HFF-Myc (cell line): ENCODE measurements at places on chromosomes 11 and 22.

- no peak for DNase-seq
These were observed 5.7 kb upstream of the GSTP1 start for GRCh38 chr11:67577951-67578350.

- no peak for DNase-seq
These were observed 14.2 kb upstream of the VSIG10L2 start for GRCh38 chr11:125931668-125932067.

- DNase-seq: no peak
These were observed 32.5 kb downstream of the SYT13 start for GRCh38 chr11:45253640-45254039.

- no peak for DNase-seq
These were observed 11.7 kb downstream of the LRP4 start for GRCh38 chr11:46906609-46907041.

DNA sequence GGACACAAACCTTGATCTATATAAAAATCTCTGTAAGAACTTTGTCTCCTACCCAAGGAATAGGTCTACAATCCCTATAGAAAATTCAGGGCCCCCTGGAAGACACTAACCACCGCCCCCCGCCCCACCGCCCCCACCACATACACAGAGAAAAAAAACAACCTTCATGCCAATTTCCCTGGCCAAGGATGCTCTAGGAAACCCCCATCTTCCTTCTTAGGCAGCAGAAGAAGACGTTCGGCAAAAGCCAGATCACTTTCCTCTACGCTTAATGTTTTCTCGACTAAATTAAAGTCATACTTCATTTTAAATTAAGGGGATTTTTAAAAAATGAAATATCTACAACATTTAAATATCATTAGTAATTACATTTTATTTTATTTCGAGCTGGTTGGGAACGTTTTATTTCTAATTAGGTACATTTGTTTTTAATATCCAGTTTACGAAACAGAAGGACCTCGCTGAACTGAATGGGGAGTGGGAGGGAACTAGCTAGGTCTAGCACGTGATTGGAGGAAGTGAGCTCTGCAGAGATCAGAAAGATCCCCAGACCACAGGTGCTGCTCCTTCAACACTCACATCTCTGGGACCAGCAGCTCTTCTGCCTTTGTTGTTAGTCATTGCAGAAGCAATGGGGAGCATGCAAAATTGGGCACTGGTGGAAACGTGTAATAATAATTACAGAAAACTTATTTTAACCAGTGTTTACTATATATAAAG lies 472.3 kb downstream of the MN1 start:
- no peak for DNase-seq

DNA sequence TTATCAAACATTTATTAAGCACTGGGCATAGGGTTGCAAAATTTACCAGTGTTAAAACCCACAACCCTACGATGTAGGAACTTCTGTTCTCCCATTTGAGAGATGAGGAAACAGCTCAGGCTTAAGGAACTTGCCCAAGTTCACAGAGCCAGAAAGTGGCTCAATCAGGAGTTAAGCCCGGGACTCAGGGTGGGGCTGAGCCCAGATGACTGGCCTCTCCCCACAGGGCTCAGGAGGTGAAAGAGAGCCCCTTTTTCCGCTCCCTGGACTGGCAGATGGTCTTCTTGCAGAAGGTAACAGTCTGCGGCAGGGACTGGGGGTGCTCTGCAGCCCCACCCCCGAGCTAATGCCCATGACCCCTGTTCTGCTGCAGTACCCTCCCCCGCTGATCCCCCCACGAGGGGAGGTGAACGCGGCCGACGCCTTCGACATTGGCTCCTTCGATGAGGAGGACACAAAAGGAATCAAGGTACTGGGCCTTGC lies 5.6 kb upstream of the ANKRD13D start:
- DNase-seq: no peak

DNA sequence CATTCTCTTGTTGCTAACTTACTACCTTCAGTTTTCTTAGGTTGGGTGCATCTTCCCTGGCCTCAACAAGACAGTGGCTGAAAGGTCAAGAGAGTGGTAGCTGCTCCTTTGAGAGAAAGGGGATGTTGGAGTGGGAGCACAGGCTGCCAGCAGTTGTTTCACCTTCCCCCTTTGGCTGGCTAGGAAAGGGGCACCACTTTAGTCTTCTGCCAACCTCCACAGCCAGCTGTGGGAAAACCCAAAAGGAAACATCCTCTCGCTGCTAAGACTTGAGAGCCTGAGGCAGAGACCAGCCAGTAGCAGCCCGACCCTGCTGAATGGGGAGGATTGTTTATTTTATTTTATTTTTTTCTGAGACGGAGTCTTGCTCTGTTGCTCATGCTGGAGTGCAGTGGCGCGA lies 34.4 kb downstream of the MARK2 start:
- no peak for DNase-seq

DNA sequence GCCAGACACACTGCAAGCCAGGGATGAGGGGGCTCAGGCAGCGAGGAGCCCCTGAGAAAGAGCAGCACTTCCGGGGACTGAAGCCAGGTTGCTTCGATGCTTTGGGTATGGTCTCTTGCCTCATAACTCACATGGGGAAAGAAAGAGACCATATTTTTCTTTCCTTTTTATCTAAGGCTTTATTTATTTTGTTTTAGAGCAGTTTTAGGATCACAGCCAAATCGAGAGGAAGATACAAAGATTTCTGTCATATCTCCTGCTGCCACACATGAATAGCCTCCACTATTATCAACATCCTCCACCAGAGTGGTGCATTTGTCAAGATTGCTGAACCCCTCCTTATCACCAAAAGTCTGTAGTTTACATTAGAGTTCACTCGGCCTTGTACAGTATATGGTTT lies 24.3 kb upstream of the ADSL start:
- DNase-seq: no peak

DNA sequence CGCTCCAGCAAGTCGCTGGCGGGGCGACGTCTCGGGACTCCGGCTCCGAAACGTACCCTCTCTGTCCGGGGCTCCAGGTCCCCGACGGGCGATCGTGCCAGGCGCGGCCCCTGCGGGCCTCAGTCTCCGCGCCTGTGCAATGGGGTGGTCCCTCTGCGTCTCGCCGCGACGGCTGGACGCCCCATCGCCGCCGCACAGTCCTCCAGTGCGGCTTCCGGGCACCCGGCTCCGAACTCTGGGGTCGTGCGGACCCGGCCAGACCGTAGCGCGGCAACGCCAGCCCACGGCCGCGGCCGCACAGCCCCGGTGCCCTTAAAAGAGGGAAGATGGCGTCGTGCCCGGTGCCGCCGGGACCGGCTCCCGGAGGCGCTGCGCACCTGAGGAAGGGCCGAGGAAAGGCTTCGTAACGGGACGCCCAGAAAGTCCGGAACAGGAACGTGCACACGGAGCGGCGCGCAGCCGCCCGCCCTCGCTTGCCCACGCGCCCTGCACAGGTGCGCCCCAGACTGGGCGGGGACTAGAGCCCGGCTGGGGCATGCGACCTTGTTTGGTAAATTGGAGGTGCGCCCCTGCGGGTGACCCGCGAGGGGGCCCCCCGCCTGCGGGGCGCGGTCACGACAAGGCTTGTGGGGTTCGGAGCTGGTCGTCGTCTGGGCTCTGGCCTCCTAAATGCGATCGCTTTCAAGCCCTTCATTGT lies 525 bp downstream of the BIK start:
- no peak for DNase-seq

DNA sequence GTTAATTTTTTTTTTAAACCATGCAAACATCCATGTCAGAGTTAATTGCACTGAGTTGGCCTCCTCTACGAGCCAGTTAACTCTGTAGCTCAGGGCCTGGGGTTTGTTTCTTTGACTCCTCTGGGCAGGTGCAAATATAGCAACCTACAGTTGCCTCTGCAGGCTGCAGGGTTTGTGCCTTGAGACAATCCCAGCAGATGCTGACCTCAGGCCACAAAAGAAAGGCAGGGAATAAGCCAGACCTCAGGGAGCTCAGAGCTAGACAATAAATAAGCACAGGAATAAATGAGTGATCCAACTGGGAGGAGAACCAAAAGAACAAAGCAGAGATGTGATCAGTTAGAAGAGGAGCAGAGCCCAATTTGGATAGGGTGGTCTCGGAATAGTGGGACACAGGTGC lies 390.8 kb downstream of the SHANK2 start:
- DNase-seq: no peak

- no peak for DNase-seq
These were observed 66.1 kb upstream of the B3GAT1 start for GRCh38 chr11:134478176-134478575.

GRCh38 chr22:46033256-46034200 lies 56.6 kb upstream of the WNT7B start:
- DNase-seq: no peak

- no peak for DNase-seq
These were observed 1.9 kb downstream of the NEAT1 start for GRCh38 chr11:65424205-65425104.

DNA sequence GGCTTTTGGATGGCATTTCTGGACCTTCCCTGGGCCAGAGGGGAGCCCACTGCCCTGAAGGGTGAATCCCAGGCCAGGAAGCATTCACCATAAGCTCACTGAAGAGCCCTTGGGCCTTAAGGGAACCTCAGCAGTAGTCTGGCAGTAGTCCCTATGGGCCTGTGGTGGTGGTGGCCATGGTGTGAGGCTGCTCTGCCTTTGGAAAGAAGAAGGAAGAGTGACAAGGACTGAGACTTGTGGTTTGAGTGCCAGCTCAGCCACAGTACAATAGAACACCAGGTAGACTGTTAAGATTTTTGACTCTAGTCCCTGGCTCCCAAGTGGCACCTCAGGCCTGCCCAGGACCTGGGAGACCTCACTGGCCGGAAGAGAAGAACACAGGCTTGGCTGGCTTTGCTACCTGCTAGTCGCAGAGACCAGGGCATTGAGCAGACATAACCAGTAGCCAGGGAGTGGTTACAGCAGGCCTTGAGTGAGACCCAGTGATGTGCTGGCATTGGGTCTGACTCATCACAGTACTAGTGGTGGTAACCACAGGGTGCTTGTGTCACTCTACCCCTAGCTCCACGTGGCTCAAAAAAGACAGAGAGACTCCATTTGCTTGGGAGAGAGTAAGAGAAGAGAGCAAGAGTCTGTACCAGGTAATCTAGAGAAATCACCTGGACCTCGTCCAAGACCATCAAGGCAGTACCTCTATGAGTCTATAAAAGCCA lies 259.8 kb upstream of the BLID start:
- no peak for DNase-seq

DNA sequence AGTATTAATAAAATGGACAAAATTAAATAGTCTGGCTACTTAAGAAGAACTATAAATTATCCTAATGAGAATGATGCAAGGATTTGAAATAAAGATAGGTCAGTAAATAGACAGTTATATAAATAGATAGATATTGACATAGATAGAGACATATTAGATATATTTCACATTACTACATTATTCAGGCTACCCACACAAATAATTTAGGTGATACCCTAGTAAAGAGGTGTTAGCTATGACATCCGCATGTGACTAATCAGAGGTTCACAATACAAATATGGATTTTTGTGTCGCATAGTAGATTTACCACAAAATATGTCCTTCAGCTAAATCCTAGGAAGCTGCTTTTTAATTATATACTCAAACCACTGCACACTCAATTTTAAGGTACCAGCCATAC lies 729.0 kb upstream of the ANO3 start:
- no peak for DNase-seq

GRCh38 chr11:46370253-46370652 lies 11.2 kb upstream of the MDK start:
- DNase-seq: no peak

GRCh38 chr11:657691-658126 lies 20.6 kb downstream of the DRD4 start:
- no peak for DNase-seq

GRCh38 chr11:128520888-128521681 lies 66.3 kb downstream of the ETS1 start:
- no peak for DNase-seq

DNA sequence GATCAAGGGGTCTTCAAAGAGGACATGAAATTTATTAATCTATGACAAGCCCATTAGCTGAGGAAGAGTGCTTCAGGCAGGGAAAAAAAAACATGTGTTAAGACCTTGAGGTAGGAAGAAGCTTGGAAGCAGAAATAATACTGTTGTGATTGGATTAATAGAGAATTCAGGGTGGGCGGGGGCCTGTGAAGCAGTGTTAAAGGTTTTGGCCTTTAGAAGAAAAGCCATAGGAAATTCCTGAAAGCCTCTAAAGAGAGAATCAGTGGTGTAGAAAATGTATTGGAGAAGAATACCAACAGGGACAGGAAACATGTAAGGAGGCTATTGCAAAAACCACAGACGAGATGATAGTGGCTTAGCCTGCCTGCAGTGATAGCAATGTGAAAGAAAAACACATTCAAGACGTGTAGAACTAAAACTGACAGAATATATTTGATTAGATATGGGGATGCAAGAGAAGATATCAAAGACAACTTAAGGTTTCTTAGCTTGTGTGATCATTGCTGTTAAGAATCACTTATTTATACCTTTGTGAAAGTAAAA lies 404.4 kb upstream of the ANO3 start:
- no peak for DNase-seq

GRCh38 chr11:106697058-106697457 lies 321.2 kb downstream of the GUCY1A2 start:
- no peak for DNase-seq

GRCh38 chr11:108774037-108774730 lies 109.3 kb downstream of the DDX10 start:
- no peak for DNase-seq

- no peak for DNase-seq
These were observed 58.7 kb downstream of the CHST1 start for GRCh38 chr11:45606514-45607281.

GRCh38 chr22:36180038-36180880 lies 19.7 kb upstream of the APOL3 start:
- no peak for DNase-seq

DNA sequence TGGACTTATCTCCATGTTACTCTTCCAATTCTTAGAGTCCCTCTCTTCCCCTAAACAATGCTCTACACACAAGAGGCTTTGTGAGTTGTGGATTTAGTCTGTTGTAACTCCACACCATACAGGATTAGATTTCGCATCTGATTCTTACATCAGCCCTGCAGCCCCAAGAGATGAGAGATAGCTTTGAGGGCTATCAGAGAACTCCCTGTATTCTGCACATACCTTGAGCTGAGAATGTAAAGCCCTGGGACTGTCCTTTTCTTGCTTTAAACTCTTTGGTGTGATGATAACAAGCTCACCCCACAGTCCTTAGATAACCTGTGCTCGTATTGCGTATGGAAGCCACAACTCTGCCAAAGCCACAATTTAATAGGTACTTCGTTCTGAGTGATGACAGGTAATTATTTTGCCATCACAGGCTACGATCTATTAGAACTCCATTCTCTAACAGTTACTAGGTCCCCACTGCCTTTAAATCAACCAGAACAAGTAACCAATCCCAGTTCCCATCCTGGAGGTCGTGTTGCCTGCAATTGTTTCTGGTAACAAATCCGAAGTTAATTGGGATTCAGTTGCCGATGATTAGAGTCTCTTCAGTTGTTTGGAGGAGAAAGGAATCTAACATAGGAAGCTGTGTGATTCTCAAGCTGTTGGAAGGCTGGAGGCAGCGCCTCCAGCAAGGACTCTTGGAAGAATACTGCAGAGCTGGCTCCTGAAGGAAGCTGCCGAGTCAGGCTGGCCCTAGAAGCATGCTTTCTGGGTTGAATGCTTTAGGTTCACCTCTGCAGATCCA lies 1.3 kb upstream of the PARVG start:
- no peak for DNase-seq
